ENCODE measurements at places on chromosomes 4 and X. TPM values are rescaled to one million over a fixed set of nuclear protein-coding genes. Genes with fewer than 3 reads are reported as not detected.

AKAP14 gene
- not detected for total RNA-seq

KDR gene
- total RNA-seq = 2.4 TPM

PCDH19 gene
- 3.4 TPM for total RNA-seq

TEX13C gene
- not detected for total RNA-seq

RAB33A gene
- total RNA-seq = 5.1 TPM

UPF3B gene
- 12.4 TPM for total RNA-seq

CSAG1 gene
- total RNA-seq = not detected

SMPX gene
- total RNA-seq = not detected

ETDA gene
- total RNA-seq = not detected

RIPPLY1 gene
- total RNA-seq = not detected

FDCSP gene
- not detected for total RNA-seq

CXCL6 gene
- 1.5 TPM for total RNA-seq

SULT1B1 gene
- not detected for total RNA-seq

TRIML2 gene
- total RNA-seq = 0.65 TPM

TREX2 gene
- total RNA-seq = not detected

FAM236A gene
- not detected for total RNA-seq

UNC5C gene
- 0.15 TPM for total RNA-seq

WDR44 gene
- total RNA-seq = 14.1 TPM

NPNT gene
- 0.22 TPM for total RNA-seq

RASGEF1B gene
- 9.4 TPM for total RNA-seq

ARMCX2 gene
- total RNA-seq = 105 TPM

SLC9B1 gene
- total RNA-seq = not detected

KLHL13 gene
- total RNA-seq = 22.1 TPM

WNK3 gene
- 36.1 TPM for total RNA-seq
